ENCODE measurements at places on chromosomes 4 and X.
A peak's percentile ranks its signal among the peaks of the same experiment; 100 is the strongest.

DNA sequence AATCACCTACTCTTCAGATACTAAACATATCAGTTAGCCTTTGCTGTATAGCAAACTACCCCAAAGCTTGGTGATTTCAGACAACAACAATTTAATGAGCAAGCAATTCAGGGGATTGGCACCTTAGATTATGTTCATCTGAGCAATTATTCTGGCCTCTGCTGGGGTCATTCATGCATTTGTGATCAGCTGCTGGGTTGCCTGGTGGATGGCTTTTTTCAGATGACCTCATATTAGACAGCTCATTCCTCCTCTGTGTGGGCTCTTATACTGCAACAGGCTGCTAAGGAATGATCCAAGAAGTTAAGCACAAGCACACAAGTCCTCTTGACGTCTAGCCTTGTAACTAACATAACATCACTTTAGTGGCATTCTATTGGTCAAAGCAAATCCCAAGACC is 153.0 kb upstream of the PPP1R2C start:
- no peak for DNase-seq

GRCh38 chrX:15116900-15117299 is 153.0 kb downstream of the ASB9 start:
- DNase-seq, result no peak

GRCh38 chr4:1511441-1512041 is 105.3 kb upstream of the NKX1-1 start:
- DNase-seq, result no peak

DNA sequence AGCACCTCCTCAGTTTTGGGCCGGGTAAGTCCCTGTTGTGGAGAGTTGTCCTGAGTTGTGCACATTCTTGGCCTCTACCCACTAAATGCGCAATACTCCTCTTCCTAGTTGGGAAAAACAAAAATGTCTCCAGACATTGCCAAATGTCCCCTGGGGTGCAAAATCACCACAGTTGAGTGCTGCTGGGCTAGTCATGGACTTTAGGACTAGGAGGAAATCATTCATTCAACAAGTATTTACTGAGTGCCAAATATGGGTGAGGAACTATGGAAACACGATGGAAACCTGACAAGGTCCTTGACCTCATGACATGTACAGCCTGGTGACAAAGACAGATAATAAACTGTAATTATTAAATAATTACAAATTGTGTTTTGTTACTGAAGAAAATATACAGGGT is 71.6 kb downstream of the STX18 start:
- DNase-seq, result no peak

GRCh38 chr4:100525686-100526085 is 7.9 kb upstream of the EMCN start:
- no peak for DNase-seq

GRCh38 chr4:151045907-151046306 is 30.8 kb upstream of the LRBA start:
- DNase-seq, result peak; percentile 73

DNA sequence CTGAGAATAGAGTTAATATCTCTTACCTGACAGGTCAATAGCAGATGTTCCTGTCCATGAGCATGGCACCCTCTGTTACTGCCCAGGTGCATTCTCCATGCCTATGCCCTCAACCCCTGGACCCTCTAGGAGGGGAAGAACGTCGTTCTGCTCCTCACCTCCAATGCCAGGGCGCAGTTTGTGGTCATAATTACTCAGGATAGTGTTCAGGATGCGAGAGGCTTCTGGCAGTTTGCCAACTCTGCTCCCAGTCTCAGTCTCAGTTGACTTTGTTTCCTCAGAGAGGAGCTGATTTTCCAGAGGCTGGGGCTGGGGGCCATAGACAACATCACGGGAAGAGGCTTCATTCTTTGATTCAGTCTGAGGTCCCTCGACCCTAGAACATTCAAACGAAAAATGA is 4.4 kb downstream of the GABRE start:
- DNase-seq, result no peak

GRCh38 chrX:17496407-17496806 is 121.4 kb downstream of the NHS start:
- peak; percentile 67 for DNase-seq

GRCh38 chr4:151565583-151565982 is 156.6 kb downstream of the FHIP1A start:
- no peak for DNase-seq

DNA sequence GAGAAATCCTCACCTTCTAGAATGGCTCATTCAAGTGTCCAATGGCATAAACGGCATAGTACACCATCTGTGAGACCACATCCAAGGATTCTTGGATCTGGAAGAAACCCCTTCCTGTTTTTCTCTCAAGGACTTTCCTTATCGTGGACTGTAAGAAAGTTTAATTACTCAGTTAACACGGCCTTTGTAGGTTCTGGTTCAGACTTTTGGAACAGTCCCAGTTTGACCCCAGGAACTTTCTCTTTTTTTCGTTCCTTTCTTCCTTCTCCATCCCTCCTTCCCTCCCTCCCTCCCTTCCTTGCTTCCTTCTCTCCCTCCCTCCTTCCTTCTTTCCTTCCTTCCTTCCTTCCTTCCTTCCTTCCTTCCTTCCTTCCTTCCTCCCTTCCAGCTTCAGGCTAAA is 343.5 kb upstream of the SMIM31 start:
- no peak for DNase-seq

DNA sequence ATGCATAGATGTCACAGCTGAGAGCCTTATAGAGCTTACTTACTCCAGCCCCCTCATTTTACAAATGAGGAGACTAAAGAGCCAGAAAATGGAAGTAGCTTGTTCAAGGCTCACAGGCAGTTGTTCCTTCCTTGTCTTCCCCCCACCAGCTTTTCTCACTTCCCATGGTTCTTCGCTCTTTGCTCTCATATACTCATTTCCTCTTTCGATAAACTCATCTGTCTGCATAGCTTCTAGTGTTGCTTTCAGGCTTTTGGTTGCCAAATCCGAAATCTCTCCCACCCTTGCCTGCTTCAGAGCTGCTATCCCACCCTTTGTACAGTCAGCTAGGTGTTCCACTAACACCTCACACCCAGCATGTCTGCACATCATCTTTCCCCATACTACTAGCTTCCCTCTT is 25.0 kb upstream of the GJB1 start:
- DNase-seq, result no peak

- DNase-seq, result no peak
Measured at GRCh38 chr4:94798808-94799207, 41.1 kb downstream of the BMPR1B start.

- DNase-seq, result no peak
Measured at GRCh38 chr4:161247831-161248230, 916.0 kb downstream of the FSTL5 start.

- DNase-seq, result no peak
Measured at GRCh38 chr4:21960793-21961192, 12.2 kb upstream of the KCNIP4 start.

DNA sequence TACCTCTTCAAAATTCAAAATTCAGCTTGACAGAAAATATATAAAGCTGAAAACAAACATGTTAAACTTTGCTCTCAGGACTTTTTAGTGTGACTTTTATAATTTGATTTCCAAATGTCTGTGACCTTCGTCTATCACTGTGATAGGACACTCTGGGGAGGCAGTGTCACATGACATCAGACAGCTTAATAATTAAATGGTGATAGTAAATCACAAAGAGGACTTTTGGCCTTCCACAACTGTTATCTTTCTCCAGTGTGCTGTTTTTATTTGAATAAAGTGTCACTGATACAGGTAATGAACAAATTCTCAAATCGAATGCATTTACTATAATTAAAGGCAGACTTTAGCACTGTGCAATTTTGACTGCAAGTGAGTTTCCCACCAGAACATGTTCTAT is 83.1 kb downstream of the MID1 start:
- no peak for DNase-seq

- no peak for DNase-seq
Measured at GRCh38 chrX:19585332-19586082, 70.2 kb upstream of the MAP3K15 start.

DNA sequence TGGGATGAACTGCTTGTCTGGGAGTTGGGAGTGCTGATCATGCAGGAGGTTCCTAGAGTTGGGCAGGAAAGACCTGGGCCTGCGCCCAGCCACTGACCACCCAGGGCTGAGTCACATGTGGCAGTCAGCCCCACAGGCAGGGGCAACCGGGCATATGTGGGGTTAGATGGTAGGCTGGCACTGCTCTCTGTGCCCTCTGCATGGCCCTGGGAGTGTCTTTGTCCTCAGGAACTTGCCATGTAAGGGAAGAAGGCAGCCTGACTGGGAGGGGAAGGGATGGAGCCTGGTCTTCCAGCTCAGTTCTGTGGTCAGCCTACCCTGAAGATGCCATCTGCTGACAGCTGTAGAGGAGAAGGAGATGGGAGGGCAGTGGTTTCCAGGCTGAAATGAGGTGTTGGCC is 70.2 kb upstream of the EFNB1 start:
- DNase-seq, result no peak

GRCh38 chrX:66766318-66766717 is 127.4 kb upstream of the EDA2R start:
- no peak for DNase-seq

GRCh38 chrX:8726031-8726652 is 5.8 kb downstream of the ANOS1 start:
- DNase-seq, result peak; percentile 68

- peak; percentile 46 for DNase-seq
Measured at GRCh38 chrX:123450222-123450621, 266.1 kb downstream of the GRIA3 start.

GRCh38 chrX:139543920-139544319 is 13.4 kb downstream of the F9 start:
- DNase-seq, result no peak

- DNase-seq, result peak; percentile 64
Measured at GRCh38 chr4:186297013-186297645, 31.1 kb downstream of the F11 start.

All from DMS53 (cell line).